NCI-H1417 treated with DMSO at 0.1 percent for 48 hours (cell line): ENCODE measurements at places on chromosomes 2 and 18.

DNA sequence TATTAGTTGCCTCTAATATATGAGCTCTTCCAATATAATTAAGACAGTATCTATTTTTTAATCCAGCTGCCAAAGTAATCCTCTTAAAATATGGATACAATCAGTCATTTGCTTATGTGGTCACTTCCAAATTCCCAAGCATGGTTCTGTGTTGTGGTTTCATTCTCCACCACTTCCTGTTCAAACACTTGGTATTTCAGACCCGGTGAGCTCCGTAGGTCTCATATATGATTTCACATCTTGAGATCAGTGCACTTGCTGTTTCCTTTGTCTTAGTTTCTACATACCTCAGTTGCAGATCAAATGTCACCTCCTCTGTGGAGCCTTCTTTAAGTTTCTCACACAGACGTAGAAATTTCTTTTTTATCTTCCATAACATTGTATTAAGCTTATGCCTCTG is 254.2 kb downstream of the KCNS3 start:
- no peak for DNase-seq

- no peak for DNase-seq
Measured at GRCh38 chr2:234290671-234291070, 206.2 kb downstream of the ARL4C start.

- no peak for DNase-seq
Measured at GRCh38 chr2:161045726-161046125, 114.5 kb upstream of the TANK start.

DNA sequence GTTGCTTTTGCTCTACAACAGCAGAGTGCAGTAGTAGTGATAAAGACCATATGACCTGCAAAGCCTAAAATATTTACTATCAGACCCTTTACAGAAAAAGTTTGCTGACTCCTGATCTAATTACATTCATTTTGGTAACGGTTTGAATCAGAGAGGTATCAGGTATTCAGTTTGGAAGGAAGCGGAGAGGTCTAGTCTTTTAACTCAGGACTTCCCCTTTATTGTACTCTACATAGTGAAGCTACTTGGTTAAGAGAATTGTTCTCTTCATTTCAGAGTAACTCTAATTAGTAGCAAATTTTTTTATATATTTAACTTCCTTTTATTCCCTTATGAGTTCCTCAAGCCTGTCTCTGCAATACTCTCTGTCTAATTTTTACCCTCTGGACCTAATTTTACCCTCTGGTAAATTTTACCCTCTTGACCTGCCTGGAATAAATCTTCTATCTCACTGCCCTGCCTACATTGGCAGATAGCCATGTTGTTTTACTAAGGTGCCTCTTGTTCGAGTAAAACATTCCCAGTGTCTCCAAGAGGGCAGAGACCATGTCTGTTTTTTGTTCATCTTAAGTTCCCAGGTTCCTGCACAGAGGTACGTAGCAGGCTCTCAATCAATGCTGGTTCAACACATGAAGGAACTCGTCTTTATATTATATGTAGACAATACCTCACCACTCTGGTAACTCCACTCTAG is 170.6 kb downstream of the DNAH6 start:
- DNase-seq, result no peak

DNA sequence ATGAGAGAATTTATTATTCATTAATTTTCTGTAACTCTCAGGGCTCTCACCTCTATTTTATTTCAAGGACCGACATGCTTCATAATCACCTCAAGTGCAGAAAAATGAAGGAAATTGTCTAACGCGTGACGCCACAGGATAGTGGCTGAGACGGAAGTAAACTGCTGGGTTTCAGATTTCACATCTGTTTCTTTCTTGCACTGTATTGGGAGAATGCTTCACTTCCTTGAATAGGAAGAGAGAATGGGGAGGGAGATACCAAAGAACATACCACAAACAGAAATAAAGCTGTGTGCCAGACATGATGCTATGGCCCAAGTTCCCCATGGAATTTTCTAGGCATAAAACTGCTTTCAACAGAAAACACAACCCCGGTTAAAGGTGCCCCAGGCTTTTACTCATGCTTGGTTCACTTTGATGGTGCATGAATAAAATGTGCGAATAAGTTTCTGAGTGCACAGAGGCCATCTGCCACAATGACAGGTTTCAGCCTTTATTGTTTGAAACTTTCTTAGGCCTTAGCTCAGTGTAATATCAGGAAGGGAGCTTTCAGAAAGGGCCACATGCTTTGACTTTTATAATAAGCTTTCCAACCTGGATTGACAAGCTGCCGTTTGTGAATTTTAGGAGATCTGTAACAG is 1116.4 kb downstream of the SOCS6 start:
- DNase-seq, result no peak

DNA sequence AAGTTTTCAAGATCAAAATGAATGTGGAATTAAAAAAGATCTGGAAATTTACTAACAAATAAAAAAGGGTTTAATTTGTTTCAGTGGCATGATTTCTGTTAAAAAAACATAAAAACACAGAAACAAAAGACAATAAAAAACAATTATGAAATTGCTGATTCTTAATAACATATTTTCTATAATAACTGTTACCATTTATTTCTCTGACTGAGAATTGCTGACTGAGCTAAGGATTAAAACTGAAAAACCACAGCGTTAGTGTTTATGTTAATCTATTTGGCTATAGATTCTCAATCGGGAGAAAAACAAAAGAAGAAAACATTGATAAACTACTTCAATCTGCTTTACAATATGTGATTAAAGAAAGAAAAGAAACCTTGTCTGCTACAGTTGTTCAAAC is 678.6 kb upstream of the ZEB2 start:
- DNase-seq, result no peak

DNA sequence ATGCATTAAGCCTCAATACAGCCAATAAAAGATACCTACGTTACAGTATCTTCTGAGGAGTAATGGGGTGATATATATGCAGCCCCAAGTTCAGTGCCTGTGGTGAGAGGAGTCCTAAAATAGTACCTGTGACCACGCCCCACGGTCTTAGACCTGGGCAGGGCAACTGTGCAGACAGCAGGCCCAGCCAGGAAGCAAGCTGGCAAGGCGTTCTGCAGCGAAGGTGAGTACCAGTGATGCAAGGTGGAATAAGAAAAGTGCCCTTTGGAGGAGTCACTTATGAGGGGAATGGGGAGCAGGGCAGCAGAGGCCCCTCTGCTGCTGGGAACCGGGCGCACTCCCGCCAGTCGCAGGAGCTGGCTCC is 12.7 kb upstream of the MAP3K2 start:
- DNase-seq, result no peak

GRCh38 chr2:240461471-240462072 is 26.1 kb downstream of the GPC1 start:
- DNase-seq, result no peak

GRCh38 chr2:11065833-11066485 is 89.3 kb upstream of the SLC66A3 start:
- no peak for DNase-seq

GRCh38 chr2:62998949-62999348 is 51.7 kb upstream of the OTX1 start:
- no peak for DNase-seq

DNA sequence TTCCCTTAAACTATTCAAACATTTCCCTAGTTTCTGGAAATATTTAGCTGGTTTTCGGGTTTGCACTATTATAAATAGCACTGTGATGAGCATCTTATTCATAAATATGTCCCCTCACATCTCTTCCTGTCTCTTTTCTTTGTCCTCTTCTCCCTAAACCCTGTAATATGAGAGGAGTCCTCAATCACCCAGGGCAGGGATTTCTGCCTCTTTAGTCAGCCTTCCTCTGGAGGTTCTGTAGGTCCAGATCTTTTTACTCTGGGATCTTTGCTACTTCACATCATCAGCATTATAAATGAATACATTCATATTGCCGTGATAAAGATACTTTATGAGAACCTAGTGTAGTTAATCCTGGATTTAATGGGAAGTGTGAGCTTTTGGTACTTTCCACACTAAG is 87.9 kb upstream of the TTN start:
- DNase-seq, result no peak

DNA sequence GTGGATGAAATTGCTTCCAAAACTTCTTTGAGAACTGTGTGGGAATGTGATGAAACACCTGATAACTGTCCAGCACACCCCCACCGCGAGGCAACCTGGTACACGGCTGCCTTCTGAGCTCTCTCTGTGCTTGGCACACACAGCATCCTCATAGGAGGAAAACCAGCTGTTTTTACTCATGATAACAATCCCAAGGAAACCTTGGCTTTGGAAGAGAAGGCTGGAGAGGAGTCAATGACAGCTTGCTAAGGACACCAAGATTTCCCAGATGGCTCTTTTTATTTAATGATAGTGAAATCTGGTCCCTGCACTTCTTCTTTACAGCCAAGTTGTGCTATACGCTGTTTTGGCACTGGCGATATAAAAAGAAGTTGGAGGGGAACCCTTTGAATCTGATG is 232.5 kb upstream of the FN1 start:
- DNase-seq, result no peak

DNA sequence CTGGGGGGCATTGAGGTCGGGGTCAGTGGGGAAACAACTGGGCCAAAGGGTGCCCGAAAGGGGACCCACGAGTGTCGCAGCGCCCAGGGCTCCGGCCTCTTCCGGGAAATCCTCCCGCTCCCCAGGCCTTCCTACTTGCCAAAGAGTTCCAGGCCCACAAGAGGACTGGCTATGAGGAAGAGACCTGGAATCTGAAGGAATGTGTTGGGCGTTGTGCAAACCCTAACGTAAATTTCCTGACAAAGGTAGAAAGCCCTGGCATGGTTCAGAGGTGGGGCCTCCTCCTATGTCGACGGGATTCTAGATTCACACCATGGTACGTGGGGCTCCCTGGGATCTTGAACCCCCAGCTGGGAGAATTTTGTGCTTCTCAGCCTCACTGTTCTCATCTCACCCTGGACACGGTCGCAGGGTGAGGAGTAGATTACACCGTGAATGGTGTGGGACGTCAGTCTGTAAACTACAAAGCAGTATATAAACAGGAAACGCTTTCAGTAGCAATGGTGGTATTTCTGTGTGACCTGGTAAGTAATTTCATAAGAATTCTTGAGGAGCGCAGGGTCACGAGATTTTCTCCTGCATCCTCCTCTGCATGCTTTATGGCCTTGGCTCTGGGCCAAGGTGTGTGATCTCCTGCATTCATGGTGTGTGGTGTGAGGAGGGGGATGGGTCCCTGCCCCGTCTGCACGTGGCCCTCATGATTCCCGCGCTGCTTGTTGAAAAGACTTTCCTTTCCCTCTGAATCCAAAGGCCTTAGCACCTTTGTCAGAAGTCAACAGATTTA is 868 bp downstream of the HSBP1L1 start:
- DNase-seq, result no peak

DNA sequence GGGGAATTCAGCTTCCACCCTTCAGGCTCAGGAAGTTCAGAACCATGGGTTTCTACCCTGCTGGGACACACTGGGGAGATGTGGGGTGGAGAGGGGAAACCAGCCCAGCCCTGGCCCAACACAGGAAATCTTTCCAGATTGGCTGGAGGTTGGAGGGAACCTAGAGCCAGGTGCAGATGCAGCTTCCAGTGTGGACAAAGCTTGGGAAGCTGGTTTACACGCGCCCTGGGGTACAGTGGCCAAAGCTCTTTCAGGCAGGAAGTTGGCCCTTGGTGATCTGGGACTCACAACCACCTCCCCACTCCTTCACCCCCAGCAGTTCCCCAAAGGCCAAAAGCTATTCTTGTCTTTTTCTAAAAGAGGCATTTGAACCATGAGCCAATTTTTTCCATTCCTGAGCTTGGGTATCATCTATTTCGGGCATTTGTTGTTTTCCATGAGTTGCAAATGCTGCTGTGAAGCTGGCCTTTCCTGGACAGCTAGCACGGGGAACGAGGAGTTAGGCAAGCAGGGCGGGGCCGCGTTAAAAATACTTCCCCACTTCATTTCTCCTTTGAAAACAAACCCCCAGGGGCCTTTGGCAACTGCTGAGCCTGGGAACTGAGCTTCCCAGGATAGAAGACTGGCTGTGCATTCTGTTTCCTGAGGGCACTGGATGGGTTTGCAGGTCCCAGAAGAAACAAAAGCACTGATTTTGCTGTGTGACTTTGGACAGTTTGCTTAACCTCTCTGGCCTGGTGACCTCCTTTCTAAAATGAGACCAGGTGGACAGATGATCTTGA is 3.1 kb upstream of the ARID5A start:
- DNase-seq, result no peak

DNA sequence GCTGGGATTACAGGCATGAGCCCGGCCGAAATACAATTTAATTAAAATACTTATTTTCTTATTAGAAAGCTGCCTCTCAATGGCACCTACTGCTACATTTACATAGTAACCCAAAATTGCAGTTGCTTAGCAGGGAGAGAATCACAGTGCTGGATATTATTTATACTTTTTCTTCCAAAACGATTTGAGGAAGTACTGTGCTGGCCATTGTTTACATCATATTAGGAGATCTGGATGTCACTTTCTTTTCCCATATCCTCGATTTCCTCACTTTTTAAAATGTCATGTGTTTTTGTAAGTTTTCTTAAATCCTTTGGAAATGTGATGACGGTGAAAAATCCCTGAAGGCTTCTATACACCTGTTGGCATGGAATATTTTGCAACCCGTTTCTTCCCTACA is 3.4 kb upstream of the SP3 start:
- no peak for DNase-seq

DNA sequence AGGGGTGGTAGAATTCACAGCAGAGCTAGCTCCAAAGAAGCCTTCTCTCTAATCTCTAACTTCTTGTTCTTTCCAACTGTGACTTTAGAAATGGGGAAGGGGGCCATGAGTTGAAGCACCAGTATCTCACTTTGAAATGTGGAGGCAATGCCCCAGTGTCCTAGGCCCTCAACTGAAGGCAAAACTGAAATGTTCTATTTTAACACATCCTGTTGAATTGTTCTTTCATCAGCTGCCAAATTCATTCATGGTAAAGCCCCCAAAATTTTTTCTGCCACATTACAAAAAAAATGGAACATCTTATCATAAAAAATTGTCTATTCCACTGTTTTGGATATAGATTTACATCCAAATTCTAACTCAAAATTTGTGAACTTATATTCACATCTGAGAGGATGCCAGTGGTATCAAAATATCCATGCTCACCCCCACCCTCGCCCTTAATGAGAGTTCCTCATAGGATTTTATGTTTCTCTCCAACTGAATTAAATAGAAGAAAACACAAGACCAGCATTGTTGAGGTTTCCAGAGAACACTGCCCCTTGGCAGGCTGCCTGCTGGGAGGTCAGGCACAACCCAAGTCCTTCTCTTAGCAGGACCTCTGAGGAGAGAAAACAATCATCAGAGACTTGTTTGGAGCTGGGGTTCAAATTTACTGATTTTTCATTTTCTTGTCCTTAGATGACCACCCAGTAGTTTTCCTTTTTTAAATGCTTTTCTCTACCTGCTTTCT is 147.4 kb upstream of the PGAP1 start:
- no peak for DNase-seq
